ENCODE measurements at places on chromosomes 3 and 15.
A peak's percentile ranks its signal among the peaks of the same experiment; 100 is the strongest.

DNA sequence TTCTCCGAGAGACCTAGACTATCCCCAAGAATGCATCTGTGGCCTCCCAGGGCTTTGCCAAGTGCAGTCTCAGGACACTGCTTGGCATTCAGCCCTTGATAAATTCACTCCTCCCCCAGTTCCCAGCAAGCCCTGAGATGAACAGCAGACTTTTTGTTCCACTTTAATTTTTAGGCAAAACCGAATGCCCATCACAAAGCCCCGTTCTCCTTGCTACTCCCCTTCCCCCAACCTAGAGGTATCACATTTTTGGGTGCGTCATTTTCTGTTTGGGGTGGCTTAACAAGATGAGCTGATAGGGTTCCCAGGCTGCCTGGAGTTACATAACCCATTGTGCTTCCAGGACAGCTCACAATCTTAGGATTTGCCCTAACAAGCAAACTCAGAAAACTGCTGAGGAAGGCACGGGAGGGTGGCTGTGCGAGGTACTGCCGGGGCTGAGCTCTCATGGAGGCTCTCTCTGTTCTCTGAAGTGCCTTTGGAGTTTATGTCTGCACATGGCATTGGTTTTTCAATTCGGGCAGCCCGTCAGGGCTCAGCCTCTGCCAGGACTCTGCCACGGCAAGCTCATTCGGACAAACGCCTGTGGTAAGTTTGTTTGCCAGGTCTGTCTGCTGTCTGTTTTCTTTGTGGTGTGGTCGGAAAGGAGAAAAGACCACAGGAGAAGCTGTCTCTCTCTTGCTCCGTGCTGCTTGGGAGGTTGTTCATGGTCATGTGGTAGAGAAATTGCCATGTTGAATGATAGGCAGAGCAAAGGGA lies at the start of gene TRAK1:
Gene TRAK1, plus strand, starts transcription at position 385 of the 759 bp plus-strand sequence. Its CDS starts 113 bp downstream, at position 498.
- no peak for DNase-seq

DNA sequence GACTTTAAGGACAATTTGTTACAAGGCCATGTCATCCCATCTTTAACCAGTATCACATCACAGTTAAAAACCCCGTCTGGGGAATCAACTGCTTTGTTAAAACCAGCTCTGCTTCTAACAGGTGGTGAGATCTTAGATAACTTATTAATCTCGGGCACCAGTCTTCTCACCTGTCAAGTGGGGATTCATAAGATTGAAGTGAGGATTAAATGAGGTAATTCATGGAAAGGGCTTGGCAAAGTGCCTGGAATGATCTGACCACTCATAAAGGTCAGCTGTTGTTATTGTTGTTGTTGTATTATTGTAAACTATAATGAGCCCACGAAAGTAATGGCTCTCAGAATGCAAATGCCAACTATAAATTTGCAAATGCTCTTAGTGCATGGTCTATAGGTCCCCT lies 30.1 kb upstream of the SLC24A5 start:
- DNase-seq: no peak

- no peak for DNase-seq
These were observed 27.2 kb upstream of the GLCE start for GRCh38 chr15:69132977-69133861.

DNA sequence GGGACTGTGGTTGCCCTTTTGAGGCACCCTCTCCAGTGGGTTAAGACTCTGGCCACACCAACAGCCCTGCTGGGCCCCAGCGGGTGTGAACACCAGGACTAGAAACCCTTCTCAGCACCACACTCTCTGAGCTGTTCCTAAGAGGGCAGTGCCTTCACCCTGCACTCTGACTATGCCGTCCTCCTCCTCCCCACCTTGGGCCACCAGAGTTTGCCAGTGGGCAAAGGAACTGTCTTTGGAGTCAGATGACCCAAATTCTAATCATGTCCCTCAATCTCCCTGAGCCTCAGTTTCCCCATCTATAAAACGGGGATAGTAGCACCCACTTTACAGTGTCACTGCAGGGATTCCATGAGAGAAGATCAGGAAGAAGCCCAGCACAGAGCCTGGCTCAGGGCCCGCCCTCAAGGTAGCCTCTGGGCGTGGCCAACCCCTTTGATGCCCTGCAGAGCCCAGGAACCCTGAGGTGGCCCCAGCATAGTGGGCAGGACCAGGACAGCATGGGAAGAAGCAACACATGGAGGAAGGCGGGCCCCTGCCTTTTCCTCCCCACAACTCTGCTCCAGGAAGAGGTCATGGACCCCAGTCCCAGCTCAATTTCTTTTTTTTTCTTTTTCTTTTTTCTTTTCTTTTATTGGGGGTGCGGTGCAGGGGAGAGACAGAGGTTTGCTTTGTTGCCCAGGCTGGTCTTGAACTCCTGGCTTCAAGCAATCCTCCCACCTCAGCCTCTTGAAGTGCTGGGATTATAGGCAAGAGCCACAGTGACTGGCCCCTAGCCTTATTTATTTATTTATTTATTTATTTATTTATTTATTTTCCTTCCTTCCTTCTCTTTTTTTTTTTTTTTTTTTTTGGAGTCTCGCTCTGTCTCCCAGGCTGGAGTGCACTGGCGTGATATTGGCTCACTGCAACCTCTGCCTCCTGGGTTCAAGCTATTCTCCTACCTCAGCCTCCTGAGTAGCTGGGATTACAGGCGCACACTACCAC lies 115.7 kb upstream of the LINGO1 start:
- no peak for DNase-seq

DNA sequence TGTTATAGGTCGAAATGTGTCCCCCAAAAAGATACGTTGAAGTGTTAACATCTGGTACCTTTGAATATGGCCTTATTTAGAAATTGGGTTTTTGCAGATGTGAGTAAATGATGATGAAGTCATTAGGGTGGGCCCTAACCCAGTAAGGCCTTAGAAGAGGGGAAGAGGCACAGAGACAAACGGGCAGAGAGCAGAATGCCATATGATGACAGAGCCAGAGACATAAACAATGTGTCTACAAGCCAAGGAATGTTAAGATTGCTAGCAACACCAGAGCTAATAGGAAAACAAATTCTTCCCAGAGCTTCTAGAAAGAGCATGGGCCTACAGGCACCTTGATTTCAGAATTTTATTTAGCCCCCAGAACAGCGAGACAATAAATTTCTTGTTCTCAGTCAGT lies 693.1 kb upstream of the NECTIN3 start:
- DNase-seq: no peak

DNA sequence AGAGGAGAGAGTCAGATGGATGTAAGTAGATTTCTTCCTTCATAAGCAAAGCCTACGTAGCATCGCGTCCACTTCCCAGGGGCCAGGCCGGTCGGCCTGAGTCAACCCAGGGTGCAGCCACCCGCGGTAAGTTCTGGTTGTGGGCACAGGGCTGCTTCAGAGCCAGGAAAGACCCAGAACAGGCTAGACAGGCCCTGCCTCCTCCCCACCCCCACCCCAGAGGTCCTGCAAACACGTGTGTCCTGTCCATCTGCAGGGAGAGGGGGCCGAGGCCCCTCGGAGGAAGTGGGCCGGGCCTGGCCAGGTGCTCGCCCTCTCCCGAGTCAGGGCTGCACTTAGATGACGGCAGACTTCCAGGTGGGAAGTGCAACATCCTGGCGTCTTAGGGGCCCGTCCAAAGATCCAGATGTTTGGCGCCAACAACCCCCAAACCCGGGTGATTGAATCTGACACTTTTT lies 100.8 kb upstream of the ALDH1A3 start:
- no peak for DNase-seq

GRCh38 chr3:62662677-62663076 lies 212.5 kb downstream of the CADPS start:
- no peak for DNase-seq

DNA sequence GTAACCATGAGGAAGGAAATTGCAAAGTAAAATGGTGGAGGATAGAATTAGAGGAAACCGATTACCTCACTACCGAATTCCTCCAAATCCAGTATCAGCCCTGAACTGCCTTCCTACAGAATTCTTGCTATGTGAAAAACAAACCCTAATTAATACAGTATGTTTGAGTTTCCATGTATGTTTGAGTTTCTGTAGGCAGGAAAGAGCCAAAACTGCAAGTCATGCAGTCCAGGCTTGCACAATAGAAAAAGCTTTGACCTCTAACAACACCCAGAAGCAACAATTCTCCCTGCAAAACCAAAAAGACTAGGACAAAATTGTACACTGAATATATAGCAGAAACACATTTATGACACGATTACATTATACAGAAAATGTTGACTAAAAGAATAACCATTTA lies 614.8 kb downstream of the DIPK2A start:
- DNase-seq: no peak

DNA sequence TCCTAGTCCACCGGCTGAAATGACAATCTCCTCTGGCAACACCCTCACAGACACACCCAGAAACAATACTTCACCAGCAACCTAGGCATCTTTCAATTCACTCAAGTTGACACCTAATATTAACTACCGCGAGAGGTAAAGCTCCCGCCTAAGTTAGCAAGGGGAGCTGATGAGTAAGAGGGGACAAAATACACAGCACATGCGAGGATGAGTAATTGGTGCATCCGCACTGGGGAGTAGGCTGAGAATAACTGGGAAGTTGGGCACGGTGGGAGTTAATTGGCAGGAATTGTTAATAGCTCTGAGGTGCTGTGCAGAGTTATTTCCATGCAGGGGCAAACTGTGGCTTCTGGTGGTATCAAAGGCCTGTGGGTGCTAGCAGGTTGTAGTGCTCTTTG lies 14.5 kb upstream of the PLD1 start:
- no peak for DNase-seq

GRCh38 chr15:67103432-67103831 lies 38.0 kb downstream of the SMAD3 start:
- no peak for DNase-seq

GRCh38 chr3:143187111-143187510 lies 67.5 kb downstream of the CHST2 start:
- DNase-seq: no peak

GRCh38 chr15:100095541-100096247 lies 246.1 kb downstream of the ADAMTS17 start:
- no peak for DNase-seq

DNA sequence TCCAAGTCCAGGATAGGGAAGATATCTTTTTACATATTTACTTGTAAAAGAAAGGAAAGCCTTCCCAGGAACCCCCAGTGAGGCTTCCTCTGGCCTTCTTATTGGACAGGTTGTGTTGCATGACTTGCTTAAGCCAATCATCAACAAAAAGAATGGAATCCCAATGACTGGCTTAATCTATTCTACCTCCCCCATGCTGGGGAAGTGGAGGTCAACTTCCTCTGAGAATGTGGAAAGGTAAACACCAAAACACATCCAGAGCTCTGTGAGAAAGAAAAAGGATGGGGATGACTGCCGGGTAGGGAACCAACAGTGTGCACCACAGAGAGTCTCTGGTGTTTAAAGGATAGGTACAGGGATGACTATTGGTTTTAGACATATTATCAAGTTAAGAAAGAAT lies 25.1 kb downstream of the TNIK start:
- DNase-seq: no peak

GRCh38 chr15:84702961-84703482 lies 12.9 kb downstream of the SEC11A start:
- DNase-seq: no peak

- DNase-seq: peak; percentile 18
These were observed at the start of gene FAM81A for GRCh38 chr15:59437817-59438624. TSS of gene FAM81A (plus strand) at chr15:59438186. CDS start at chr15:59458627, 20,441 bp downstream.

- no peak for DNase-seq
These were observed 52.5 kb downstream of the RAB11A start for GRCh38 chr15:65921780-65922179.

All from activated CD4-positive, alpha-beta T cell treated with anti-CD3 and anti-CD28 coated beads, Interleukin-2, amount 50 U/mL, for 1 hour (primary cell).